Stimulated activated CD8-positive, alpha-beta memory T cell treated with anti-CD3 and anti-CD28 coated beads, Interleukin-12 subunit alpha, Interleukin-12 subunit beta, amount 100 ng/mL, for 1 hour (primary cell): ENCODE measurements at places on chromosomes 11 and 22.

- no peak for DNase-seq
Observed at GRCh38 chr11:62752994-62753735, 795 bp downstream of the ZBTB3 start.

DNA sequence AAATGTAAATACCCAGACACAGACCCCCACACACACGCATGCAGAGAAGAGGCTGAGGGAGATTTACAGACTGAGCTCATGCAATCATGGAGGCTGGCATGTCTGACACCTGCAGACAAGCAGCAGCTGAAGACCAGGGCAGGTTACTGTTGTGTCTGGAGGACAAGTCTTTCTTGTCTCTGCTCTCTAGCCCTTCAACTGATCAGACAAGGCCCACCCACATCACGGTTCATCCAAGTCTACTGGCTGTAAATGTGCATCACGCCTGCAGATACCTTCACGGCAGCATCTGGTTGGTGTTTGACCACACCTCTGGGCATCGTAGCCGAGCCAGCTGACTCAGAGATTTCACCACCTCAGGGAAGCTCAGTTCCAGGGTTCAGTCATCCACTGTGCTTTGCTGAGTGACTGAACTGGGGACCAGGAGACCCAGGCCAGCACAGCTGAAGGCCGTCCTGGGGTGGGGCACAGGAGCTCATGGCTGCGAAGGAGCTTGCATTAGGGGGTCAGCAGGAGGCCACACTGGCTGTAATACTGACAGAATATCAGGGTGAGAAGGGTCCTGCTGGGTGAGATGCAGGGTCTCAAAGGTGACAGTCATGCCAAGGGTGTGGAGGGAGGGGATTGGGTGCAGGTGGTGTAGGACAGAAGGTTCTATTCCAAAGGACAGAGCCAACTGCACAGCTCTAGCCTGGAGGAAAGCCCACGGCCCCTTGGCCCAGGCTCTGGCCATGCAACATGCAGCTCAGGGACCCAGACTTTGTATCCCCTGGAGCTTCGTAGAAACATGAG, 304.9 kb downstream of the BRD1 start:
- no peak for DNase-seq

- DNase-seq, result no peak
Observed at GRCh38 chr11:86035164-86035563, 33.7 kb downstream of the PICALM start.

GRCh38 chr22:24155627-24156140, 25.6 kb upstream of the SUSD2 start:
- DNase-seq, result no peak

DNA sequence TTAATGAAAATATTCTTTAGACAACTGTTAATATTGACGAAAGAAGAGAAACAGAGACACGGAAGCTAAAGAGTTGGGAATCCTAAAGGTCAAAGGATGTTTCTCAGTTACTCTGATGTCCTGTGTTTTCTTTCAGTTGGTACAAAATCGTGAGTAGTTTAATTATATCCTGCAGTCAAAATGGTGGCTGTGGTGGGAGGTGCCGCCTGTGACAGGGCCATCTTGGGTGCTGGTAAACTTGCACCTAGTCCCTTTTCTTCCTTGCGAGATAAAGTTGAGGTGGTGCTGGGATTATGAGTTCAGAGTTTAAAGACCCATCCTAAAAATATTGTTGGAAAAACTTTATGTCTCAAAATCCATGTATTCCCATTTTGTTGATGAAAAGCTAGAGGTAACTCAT, 2.2 kb downstream of the CECR2 start:
- DNase-seq, result no peak

DNA sequence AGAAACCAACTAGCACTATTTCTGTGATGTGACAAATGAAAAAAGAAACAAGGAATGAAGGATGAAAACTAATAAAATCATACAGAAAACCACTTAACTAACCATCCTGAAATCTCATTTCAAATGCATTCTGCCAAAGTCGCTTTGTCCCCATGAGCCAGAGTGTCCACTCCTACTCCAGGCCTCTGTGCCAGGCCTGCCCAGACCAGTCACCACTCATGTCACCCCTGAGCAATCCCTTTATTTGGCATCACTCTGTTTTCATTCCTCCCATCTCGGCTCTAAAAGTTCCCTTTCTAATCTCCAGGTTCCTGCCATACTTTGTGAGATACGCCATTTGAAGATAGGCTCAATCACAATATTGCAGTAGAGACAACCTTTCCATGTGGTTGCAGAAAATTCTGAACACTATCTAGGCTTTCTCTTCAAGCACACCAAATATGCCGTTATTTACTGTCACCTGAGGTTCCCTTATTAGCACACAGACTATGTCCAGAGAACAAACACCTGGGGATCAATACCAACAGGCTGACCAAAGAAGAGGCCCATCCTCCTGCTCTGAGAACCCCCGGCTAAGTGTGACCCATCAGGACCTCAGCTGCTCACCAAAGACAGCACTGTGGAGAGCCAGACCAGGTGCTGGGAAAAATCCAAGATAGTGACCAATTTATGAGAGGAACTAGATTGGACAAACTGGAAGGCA, 202.4 kb downstream of the LARGE1 start:
- no peak for DNase-seq

GRCh38 chr22:37054056-37054395, 2.5 kb downstream of the KCTD17 start:
- DNase-seq, result no peak

DNA sequence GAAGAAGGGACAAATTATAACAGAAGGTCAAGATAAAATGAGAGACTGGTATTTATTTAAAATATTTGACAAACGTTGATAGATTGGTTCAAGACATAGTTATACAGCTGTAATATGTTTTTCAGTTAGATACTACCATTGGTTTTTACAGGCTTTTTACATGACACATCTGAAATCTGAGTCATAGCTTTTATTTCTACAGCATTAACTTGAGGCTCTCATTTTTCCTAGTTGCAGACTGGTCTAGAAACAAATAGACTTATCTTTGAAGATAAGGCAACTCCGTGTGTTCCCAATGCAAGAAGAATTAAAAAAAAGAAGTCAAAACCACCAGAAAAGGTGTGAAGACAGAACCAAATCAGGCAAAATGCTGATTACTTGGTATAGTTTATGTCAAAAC, 31.3 kb downstream of the CEP57 start:
- DNase-seq, result no peak

- no peak for DNase-seq
Observed at GRCh38 chr11:62044639-62045121, 77.2 kb upstream of the FTH1 start.

- DNase-seq, result no peak
Observed at GRCh38 chr11:77747381-77747969, 73.0 kb downstream of the RSF1 start.

DNA sequence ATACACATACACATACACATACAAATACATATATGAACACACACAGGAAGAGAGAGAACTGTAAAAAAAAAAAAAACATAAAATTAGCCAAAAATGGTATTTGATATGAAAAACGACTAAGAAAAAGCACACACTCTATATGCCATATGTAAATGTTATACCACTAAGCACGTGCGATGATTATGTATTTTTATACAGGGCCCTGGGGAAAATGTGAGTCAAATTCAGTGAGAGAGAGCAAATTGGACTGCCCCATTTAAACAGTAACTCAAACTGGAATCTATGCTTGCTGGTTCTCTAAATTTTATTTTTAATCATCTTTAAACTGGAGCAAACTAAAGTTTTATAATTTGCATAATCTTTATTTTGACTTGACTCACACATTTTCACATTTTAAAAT, 197.8 kb upstream of the MTNR1B start:
- DNase-seq, result no peak
